Midbrain (tissue), 1 donor: ENCODE measurements at places on chromosomes 5 and 9.

DNA sequence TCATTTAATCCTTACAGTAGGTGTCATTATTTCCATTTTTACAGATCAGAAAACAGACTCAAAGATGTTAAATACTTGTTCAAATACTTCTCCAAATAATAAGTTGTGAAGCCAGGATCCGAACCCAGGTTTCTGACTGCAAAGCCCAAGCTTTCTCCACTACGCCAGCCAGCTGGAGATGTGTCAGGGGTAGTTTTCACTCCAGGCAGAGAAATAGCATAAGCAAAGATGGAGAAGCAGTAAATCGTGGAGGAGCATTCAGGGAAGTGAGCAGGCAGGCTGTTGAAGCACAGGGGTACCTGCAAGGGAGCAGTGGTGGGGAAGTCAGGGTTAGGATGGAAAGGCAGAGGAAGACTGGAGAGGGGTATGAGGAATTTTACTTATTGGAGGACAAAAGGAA, 2.9 kb downstream of the TLN1 start:
- DNase-seq, result no peak

DNA sequence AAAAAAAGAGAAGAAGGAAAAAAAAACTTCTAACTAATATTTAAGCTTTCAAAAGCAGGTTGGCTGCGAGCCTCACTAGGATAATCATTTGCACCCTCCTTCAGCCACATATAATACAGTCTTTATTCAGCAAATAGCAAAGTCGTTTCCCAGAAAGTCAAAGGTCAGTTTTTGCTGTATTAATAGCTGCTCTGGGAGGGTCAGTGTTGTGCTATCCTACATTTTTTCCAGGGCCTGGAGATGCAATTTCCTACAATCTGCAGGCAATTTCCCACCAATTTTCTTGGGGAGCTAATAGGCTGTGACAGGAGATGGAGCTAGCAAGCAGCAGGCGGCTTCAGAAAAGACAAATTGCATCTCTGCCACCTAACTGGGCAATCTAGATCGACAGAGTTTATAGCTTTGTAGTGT, 136.8 kb downstream of the TLE1 start:
- DNase-seq, result no peak

- no peak for DNase-seq
These were observed 12.8 kb downstream of the AMBP start for GRCh38 chr9:114065304-114065703.

- DNase-seq, result no peak
These were observed 38.9 kb upstream of the EGFL7 start for GRCh38 chr9:136623842-136624183.

- DNase-seq, result no peak
These were observed 215.3 kb upstream of the EDIL3 start for GRCh38 chr5:84599964-84600363.

DNA sequence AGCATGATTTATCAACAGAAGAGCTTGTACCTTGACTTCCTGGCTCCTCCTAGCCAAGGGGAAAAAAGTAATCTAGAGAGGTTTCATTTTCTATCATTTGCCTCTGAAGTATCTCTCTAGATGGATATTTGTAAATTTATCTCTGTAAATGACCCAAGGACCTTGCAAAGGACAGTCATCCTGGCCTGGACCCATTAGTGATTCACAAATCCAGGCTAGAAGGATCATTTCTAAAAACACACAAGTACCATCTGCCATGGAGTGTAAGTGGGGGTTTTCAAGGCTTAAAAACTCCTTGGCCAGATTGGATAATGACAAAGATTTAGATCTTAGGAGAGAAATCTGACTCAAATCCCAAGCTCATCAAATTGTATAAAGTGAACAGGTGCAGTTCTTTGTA, 8.1 kb downstream of the TTC23L start:
- no peak for DNase-seq

DNA sequence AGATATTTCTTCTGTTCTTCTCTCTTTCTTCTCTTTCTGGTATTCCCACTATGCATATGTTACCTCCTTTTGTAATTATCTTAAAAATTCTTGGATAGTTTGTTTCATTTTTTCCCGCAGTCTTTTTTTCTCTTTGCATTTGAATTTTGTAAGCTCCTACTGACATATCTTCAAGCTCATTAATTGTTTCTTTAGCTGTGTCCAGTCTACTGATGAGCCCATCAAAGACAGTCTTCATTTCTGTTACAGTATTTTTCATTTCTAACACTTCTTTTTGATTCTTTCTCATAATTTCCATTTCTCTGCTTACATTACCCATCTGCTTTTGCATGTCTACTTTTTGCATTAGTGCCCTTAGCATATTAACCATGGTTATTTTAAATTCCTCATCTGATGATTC, 44.7 kb upstream of the UNC5A start:
- DNase-seq, result no peak

DNA sequence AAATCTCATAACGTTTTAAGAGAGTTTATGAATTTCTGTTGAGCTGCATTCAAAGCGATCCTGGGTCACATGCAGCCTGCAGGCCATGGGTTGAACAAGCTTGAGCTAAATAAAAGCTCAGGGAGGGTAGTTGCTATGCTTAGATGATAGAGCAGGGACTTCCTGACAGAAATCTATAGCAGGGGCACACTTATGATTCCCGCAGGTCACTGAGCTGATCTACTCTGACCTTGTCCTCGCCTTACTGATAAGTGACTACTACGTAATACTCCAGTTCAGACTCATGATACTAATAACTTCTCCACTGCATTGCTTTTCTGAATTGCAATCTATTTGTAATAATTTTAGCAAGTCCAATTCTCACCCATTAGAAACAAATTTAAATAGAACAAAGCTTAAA, 90.9 kb downstream of the NFIB start:
- no peak for DNase-seq

DNA sequence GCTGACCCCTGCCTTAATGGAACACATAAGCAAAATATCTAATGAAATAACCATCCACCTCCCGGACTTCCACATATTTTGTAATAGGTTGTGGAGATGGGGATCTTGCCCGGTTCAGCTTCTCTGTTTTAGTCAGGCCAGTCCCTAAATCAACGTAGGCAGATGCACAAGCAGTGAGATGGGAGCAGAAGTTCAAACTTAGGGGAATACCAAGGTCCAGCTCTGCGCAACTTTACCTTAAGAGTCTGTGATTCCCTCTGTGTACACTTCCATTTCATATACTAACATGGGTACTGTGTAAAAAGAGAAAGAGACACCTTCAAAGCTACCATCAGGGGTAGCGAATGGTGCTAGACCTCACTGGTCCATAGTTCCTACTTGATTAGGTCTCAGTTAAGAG, 110.9 kb downstream of the NTRK2 start:
- no peak for DNase-seq

GRCh38 chr5:95069948-95070347, 214.9 kb downstream of the MCTP1 start:
- no peak for DNase-seq

DNA sequence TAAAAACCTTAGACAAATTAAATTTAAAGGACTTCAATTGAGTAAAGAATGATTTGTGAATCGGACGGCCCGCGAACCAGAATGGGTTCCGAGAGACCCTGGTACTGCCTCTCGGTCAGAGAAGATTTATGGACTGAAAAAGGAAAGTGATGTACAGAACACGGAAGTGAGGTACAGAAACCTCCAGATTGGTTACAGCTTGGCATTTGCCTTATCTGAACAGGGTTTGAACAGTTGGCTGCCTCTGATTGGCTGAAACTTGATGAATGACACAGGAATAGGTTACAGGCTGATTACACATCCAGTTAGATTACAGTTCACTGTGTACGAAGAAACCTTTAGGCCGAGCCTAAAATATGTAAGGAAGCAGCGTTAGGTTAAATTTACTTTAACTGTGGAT, 156.5 kb upstream of the EGFLAM start:
- no peak for DNase-seq

DNA sequence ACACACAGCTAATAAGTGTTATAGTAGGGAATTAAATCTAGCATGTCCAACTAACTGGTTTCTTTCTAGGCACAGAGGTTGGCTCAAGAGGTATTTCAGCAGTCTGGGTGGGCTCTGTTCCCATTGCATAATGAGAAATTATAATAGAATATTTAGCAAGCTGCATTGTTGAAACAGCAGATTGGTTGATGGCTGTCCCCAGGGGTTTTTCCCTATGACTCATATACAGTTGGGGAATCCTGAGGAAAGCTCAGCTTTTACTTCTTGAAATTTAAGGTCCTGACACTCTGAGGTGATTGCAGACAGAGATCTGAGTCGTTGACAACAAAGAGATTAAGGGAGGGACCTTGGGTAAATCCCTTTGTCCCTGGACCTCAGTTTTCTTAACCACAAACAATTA, 38.3 kb upstream of the TNFSF8 start:
- DNase-seq, result no peak

- DNase-seq, result no peak
These were observed 19.9 kb downstream of the GOLM1 start for GRCh38 chr9:86079421-86079831.

DNA sequence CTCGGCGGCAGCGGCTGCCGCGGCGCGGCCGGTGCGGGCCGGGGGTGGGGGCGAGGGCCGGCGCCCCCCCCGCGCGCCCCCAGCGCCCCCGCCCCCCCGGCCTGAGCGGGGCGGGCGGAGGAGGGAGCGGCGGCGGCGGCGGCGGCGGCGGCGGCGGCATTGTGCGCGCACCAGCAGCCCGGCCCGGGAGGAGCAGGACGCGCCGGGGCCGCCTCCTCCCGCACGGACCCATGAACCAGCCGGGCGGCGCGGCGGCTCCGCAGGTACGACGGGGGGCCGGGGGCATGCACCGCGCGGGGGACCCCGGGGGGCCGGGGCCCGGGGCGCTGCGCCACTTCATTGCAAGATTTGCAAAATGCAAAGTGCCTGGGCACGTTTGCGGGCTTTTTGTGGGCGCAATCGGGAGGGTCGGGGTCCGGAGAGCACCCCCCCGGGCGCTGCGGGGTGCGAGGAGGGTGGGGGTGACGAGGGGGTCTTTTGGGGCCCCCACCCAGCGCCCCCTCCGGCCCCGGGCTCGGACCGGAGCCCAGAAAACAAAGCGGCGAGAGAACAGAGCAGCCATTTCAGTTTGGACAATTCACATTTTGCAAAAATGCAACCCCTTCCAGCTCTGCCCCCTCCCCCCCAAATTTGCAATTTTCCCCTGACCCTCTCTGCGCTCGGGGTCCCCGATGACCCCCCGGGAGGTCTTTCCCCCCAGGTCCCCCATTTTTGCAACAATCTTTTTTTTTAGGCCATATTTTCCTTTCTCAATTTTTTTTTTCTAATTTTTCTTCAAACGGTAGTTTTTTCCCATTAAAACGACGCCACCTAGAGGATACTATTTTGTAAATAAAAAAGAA, at the start of gene ZNF618:
TSS of gene ZNF618 (plus strand) at position 159 of the 842 bp plus-strand sequence. CDS start at position 231, 72 bp downstream.
- DNase-seq, result no peak

DNA sequence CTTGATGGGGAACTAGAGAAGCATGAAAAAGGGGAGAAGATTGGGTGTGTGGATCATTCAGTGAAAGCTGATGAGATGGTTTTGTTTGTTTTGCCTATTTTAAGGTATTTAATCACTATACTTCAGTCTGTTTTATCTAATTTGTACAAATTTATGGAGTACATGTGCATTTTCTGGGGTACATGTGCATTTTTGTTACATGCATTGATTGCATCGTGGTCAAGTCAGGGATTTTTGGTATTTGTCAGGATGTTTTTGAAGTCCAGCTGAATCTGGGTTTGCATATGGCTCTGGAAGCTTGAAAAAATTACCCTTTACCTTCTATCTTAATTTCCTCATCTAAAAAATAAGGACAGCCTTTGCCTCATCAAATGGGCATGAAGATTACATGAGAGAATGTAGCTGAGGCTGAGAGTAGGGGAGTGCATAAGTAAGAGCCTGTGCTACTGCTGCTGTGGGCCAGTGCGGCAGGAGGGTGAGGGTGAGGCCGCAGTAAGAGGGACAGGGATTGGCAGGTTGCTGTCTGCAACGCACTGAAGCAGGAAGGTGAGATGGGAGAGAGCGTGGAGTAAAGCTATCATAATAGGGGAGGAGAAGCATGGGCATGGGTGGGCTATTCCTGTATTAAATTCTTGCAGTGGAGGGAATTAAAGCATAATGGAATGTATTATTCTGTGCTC, 139.8 kb downstream of the NPR3 start:
- DNase-seq, result no peak

- DNase-seq, result no peak
These were observed 45.0 kb downstream of the IRF1 start for GRCh38 chr5:132445640-132445923.

GRCh38 chr5:170903075-170903474, 41.3 kb downstream of the RANBP17 start:
- no peak for DNase-seq

DNA sequence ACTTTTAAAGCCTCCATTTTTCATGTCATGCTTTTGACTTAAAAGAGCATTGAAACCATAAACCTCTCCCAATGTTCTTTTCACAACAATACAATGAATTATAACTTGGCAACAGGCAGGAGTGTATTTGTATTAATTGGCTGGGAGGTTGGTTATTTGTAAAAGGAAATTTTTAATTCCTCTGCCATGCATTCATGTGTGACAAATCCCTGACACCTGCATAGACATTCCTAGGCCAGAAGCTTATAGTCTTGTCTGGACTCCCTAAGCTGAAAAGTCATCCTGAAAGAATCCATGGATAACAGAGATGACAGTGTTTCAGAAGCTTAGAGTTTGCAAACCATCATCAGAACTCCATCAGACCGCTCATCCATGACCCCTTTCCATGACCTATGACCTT, 76.3 kb upstream of the PTGER4 start:
- no peak for DNase-seq

- DNase-seq, result no peak
These were observed 96.2 kb upstream of the SMC2 start for GRCh38 chr9:103997856-103998370.

- no peak for DNase-seq
These were observed 9.3 kb downstream of the TTC23L start for GRCh38 chr5:34848230-34848629.

DNA sequence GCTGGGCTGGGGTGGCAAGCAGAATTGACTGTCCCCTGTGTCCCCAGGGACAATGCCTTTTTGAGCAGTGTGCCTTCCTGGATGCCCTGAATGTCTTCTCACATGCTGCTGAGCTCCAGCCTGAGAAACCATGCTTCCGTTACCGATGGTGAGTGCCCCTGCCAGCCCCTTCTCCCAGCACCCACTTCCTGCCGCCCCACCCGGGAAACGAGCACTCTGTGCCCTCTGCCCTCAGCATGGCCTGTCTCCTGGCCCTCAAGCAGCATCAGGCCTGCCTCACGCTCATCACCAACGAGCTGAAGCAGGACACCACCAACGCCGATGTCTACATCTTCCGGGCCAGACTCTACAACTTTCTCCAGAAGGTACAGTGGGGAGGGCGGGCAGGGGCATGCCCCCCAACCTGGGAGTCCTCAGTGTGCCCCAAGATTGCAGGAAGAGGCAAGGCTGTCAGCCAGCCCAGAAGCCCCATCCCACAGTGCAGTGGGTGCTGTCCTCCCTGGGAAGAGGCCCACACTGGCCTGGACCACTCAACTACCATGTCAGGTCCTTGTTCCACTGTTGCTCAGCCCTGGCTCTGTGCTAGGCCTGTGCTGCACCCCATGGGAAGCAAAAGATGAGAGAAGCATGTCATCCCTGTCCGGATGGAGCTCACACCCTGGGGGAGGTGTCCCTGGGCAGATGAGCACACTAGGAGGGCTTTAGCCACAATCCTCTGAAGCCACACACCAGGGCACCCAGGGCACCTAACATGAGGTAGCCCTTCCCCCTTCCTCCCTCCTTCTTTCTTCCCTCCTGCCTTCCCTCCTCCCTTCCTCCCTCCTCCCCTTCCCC, 4.4 kb downstream of the TTC16 start:
- DNase-seq, result no peak
